ENCODE measurements at places on chromosomes 16 and 17. TPM values are rescaled to one million over a fixed set of nuclear protein-coding genes. Genes with fewer than 3 reads are reported as not detected.

DNA sequence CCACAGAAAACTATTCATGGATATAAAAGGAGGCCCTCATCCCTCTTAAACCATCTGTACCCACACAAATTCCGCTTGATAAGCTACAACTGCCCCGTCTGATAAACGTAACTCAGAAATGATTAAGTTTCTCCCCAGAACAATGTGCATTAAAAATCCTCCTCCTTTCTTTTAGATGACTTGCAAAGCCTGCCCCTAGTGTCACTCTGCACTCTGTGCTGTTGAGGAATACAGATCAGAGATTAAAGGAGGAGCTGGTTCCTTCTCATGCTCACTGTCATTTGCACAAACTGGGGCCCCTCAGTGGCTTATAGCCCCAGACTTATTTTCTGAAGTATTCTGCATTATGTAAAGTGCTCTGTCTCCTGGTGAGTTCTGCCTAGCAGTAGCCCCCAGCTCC lies 33.3 kb downstream of the CDRT15 start:
- peaks cover 34% of the 10 kb centered on the region for H3K36me3 ChIP-seq
- no peak overlapping the region for H3K4me3 ChIP-seq
- no peak for DNase-seq
- H3K4me1 ChIP-seq = peaks cover 16% of the 10 kb centered on the region

NME2 gene
- 403 TPM for polyA plus RNA-seq

TENT4B gene
- 5.1 TPM for polyA plus RNA-seq

DNA sequence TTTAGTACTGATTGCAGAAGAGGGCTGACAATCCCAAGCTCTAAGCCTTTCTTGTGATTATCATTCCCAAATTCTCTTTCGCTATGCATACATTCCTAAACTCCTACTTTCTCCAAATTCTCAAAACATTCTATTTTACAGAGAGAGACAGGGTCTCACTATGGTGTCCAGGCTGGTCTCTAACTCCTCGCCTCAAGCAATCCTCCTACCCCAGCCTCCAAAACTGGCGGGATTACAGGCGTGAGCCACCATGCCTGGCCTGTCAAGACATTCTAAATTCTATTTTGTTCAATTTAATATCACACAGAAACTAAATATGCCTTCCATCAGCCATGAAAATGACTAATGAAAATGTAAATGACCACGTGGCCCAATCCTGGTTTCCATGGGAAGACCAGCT lies 39.8 kb downstream of the ANKRD11 start:
- no peaks in the 10 kb centered on the region for H3K27me3 ChIP-seq
- H3K4me3 ChIP-seq = no peak overlapping the region
- H3K36me3 ChIP-seq = no peaks in the 10 kb centered on the region
- H3K27ac ChIP-seq = no peak overlapping the region

DRG2 gene
- polyA plus RNA-seq = 48.6 TPM

GSDMA gene
- polyA plus RNA-seq = 0.54 TPM

- no peaks in the 10 kb centered on the region for H3K4me1 ChIP-seq
- no peak for DNase-seq
- no peak overlapping the region for H3K4me3 ChIP-seq
- no peak overlapping the region for H3K27ac ChIP-seq
- peaks cover 3% of the 10 kb centered on the region for H3K27me3 ChIP-seq
These were observed 31.9 kb downstream of the ARHGAP23 start for GRCh38 chr17:38460082-38460715.

All from small intestine (tissue), 16 donors.